ENCODE measurements at places on chromosomes 5 and 9.

- DNase-seq, result peak; percentile 15
These were observed 2.5 kb upstream of the TMEM174 start for GRCh38 chr5:73170522-73170921.

GRCh38 chr5:1961952-1962595 lies 79.3 kb upstream of the IRX4 start:
- no peak for DNase-seq

DNA sequence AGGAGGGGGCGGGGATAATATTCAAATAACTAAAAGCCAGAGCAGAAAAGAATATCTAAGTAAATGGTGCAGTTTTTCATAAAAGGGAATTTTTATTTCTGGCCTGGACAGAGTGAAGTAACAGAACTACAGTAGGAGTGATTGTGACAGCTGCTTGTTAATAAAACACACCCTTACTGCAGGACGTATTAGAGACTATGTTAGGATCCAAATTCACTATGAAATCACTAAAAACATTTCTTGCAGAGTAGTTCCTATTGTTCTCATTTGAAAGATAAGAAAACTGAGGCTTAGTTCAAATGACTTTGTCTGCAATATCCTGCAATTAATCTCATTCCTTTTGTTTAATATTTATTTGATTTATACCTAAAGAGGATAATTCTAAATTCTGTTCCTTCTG lies 39.5 kb downstream of the FAM174A start:
- DNase-seq, result no peak

- no peak for DNase-seq
These were observed 73.7 kb upstream of the ERCC6L2 start for GRCh38 chr9:95801797-95802196.

- peak; percentile 73 for DNase-seq
These were observed 28.4 kb upstream of the SLC12A7 start for GRCh38 chr5:1140171-1140817.

DNA sequence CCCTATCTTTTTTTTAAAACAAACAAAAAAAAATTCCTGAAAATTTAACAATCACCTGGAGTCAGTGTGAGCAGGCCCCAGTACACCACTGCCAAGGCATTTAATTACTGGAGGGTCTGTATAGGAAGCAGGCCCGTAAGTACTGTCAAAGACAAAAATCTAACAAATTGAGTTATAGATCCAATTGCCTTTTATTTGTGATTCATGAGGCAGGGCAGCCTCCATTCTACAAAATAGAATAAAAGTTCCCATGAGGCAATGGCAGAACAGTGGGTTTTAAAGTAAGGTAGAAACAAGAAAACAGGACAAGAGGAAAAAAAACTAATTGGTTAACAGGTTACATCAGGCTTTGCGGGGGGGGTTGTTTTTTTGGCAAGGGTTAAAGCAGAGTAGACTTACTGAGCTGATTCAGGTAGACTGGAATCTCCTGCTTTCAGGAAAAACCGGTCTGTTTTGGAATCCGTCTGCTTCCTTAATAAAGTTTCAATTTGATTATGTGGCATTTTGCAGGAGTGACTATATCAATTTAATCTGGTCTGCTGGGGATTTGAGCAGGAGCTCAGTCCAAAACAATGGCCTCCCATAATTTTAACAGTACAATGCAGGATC lies 48.9 kb downstream of the AUH start:
- DNase-seq, result no peak

- DNase-seq, result no peak
These were observed 566.0 kb upstream of the CDH18 start for GRCh38 chr5:20554001-20554400.

DNA sequence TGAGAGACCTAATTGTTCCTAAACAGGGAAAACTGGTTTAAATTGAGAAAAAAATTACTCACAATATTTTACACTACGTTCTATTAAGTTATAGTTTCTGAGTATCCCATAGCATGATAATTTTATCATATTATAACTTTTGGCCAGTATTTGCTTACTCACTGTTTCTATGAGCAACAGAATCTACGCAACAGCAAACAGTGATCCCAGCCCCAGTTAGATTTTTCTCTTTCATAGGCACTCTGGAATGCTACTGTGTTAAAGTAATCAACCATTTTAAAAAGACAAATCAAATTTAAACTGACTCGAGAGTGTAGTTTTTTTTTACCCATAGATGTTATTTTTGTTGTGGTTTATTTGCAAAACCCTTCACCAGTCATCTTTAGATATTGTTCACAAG lies 107.2 kb downstream of the XRCC4 start:
- DNase-seq, result no peak

GRCh38 chr9:69874301-69875060 lies 53.9 kb downstream of the CFAP95 start:
- DNase-seq, result no peak

DNA sequence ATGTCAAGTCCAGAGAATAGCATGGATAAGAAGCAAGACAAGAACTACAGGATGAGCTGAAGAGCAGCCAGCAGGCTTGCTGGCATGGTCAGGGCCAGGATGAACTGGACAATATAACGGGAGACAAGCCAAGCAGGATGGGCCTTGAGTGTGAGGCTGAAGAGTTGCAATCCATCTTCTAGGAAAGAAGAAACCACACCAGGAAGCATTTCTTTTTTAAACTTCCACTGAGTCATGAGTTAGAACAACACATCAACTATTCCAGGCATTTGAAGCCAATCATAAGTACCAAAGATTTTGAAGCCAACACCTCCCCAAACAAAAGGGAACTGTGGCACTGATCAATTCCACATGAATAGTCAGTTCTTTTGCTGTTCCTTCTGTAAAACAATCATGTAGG lies 27.3 kb downstream of the SLC31A2 start:
- DNase-seq, result no peak

- DNase-seq, result no peak
These were observed 110.7 kb downstream of the RPS23 start for GRCh38 chr5:82167372-82167935.

DNA sequence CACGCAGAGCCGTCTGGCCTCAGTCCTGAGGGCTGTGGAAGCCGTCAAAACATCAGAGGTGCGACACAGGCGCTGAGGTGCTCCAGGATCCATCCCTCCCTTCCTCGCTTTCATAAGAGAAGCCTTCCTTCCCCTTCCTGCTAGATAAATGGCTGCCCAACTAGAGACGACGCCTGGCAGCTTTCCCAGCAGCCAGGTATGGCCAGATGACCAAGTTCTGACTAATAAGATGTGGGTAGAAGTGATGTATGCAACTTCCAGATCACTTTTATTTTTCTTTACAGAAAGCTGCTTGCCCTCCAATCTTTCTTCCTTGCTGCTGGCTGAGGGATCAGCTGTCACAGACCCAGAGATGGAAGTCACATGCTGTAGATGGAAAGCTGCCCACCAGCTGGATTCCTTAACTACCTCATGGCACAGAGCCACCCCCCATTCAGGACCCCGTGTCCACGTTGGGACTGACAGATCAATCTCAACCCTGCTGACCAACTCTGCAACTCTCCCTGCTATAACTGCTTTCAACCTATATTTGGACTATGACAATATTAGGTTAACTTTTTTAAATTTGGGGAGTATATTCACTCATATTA lies 8.8 kb downstream of the MAPK9 start:
- DNase-seq, result no peak

- DNase-seq, result no peak
These were observed 30.5 kb downstream of the TRIO start for GRCh38 chr5:14173377-14174229.

DNA sequence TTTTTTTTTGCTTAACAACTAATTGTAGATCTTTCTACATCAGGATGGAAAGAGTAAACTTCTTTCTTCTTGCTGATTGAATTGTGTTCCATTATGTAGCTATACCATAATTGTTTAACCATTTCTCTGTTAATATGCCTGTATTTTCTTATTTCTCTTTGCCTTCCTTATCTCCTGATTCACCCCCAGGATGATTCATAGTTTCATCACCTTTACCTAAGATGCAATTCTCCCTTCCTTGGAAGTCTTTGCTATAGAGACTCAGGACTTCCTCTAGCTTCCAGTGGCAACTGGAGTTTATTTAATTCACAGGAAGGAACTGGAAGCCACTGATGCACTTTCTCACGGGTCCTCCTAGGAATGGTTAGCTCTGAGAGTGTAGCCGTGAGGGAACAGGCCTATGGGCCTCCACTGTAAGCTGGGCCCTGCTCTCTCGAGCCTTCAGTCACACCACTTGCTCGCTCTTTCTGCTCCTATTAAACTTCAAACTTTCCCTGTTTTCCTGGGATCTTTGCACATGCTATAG lies 83.1 kb downstream of the FGF1 start:
- DNase-seq, result no peak

DNA sequence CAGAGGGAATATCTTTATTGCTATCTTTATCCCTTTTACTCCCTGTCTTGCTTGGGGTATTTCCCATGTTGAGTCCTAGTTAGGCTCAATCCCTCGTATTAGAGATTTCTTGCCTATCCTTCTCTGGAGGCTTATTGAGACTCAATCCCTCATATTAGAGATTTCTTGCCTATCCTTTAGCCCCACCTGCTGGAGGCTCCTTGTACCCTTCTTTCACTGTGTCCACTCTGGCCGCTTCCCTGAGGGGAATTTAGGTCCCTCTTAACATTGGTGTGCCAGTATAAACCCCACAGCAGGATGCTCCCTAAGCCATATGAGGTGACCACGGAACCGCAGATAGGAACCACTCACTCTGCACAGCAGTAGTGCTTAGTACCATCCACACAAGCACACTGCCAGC lies 110.7 kb upstream of the MAMDC2 start:
- no peak for DNase-seq

GRCh38 chr9:120642129-120642770 lies 62.3 kb upstream of the CDK5RAP2 start:
- DNase-seq, result no peak

- no peak for DNase-seq
These were observed 105.9 kb downstream of the KCNN2 start for GRCh38 chr5:114467729-114468128.

- no peak for DNase-seq
These were observed 60.5 kb downstream of the ZFAND5 start for GRCh38 chr9:72304538-72304937.

DNA sequence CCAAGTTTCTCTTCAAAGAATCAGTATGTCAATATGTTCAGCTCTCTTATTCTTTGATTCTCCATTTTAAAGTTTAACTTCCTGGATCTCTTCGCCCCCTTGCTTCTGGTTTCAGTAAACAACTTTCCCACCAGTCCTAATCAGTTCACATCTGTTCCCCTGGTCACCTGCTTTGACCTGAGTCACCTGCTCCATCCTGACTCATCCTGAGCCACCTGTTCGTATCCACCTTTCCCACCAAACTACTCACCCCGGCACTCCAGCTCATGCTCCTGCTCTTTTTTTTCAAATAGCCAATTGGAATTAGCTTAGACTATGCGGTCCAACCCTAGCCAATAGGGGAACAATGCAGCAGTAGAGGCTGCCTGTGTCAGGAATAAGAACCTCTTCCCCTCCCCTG lies 23.6 kb upstream of the CSF1R start:
- DNase-seq, result no peak

DNA sequence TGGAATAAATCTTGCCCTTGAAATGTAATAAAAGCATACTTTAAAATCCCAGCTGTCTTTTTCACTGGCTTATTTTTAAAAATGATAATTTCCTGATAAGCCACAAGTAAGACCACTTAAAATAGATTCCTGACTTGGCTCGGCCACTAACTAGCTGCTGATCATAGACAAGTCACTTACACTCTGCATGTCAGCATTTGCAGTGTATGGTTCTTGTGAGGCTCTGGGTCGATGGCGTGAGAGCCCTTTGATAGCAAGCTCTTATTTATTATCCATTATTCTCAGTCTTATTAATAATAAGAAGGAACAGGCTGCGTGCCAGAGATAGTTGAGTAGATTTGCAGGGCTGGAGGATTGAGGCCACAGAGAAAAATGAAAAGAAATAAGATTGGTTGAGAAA lies 110.7 kb upstream of the IL12B start:
- DNase-seq, result no peak

DNA sequence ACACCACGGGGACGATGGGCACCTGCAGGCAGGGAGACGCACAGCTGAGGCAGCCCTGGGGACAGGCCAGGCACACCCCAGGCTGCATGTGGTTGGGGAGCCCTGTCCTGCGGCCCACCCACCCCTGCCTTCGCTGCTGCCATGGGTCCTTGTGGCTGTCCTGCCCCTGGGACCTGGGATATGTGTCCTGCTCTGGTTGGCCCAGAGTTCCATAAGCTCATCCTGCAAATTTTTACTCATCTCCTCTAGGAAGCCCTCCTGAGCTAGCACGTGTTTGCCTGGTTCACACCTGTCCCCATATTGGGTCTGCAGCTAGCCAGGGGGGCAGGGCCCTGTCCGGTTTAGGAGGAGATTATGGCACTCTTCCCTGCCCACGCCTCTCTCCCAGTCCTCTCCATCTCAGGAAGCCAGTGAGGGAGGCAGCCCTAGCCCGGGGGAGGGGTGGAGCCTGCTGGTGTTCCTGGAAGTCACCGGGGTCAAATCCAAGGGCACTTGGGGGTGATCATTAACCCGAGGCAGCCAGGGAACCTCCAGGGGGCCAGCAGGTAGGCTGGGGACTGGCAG lies 12.2 kb downstream of the EGFL7 start:
- no peak for DNase-seq

DNA sequence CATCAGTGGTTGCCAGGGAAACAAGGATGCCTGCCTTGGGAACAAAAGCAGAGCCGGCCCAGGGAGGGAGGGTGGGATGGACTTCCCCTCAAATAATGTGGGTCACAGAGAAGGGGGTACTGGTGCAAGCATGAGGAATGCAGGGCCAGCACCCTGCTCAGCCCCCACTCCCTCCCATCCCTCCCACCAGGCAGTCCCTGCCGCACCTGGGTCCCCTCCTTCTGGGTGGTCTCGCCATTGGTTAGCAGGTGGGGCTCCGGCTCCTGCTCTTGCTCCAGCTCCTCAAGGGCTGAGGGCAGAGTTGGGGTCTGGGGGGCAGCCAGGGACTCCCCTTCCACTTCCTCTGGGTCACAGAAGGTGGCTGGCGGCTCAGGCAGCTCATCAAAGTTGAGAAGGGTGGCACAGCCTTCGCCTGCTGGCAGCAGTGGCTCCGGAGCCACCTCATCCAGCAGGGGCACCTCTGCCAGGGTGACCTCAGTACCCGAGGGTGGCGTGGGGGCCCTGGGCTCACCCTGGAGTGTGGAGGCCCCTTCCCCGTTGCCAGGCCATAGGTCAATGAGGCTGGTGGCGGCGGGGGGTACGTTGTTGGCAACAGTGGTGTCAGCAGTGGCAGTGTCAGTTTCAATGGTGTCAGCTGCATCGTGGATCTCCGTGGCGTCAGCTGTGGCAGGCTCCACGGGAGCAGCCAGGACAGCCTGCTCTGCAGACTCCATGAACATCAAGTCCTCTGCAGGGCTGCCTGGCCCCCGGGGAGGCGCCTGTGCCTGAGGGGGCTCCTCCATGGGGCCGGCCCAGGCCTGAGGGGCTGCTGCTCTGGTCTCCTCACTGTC lies 11.5 kb downstream of the PRR7 start:
- DNase-seq, result no peak

DNA sequence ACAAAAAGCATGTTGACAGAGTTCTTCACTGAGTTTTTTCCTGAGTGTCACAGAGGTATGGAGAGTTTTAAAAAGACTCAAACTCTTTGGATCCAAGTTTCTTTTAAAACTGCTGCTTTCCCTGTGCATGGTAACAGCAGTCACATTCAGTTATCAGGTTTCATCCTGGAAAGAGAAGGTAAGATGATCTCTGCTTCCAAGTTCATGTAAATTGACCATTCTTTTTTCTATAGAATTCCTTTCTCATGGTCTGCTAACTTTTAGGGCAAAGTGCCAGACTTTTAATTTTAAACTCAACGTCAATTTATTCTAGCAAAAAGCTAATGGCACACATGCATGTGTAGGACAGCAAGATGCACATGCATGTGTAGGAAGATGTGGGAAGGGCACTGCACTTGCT lies 52.5 kb upstream of the PRLR start:
- DNase-seq, result no peak

- no peak for DNase-seq
These were observed 51.1 kb downstream of the PDE6A start for GRCh38 chr5:149893403-149893931.

Measured in CD4-positive, alpha-beta T cell treated with Interleukin-12 subunit alpha and Interleukin-12 subunit beta, for 1 hour (primary cell).